ENCODE measurements at places on chromosomes 13 and 19. TPM values are rescaled to one million over a fixed set of nuclear protein-coding genes. Genes with fewer than 3 reads are reported as not detected.

The ETV2 gene
- 0.52 TPM for total RNA-seq

- no peak for DNase-seq
Measured at GRCh38 chr13:80558074-80558473, 217.1 kb upstream of the SPRY2 start.

GRCh38 chr13:101144808-101145419 lies 271.4 kb downstream of the NALCN start:
- no peak for DNase-seq

DNA sequence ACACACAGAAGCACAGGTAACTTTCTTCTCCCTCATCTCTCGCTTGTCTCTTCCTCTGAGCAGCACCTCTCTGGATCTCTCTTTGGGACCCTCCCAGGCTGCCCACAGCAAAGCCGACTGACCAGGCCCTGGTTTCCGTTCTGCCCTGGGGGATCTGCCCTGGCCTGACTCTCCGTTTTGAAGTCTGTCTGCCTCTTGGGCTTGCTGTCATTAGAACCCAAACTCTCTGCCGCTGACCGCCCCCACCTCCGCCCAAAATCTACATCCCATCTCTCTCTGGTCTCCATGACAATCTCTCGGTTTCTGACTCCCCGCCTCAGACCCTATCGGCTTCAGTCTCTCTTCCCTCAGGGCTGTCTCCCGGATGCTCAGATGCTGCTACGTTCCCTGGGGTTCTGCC lies 6.9 kb downstream of the KCNC3 start:
- DNase-seq: no peak

DNA sequence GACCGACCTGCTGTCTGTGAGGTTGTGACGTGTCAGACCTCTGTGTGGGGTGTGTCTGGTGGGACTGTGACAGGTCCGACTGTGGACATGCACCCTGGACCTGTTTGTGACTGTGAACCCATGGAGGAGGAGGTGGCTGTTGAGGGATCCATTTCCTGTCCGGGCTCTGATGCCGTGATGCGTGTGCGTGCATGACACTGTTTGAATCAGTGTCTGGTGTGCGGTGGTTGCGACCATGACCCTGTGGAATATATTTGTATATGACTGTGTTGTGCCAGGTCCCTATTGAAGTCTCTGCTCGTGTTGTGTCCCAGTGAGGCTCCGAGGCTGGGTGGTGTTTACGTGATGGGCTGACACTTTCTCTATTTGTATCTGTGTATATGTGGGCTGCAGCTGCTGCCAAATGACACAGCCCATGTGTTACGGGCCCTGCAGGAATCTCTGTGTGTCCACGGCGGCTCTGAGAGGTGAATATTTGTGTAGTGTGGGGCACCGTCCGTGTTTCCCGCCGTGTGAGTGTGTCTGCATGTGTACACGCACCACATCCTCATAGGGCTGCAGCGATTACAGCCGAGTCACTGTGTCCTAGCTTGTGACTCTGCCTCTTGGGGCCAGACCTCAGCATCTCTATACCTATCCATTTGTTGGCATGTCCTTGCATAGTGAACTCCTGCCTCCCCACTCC lies 18.3 kb downstream of the CCDC97 start:
- DNase-seq: no peak

DNA sequence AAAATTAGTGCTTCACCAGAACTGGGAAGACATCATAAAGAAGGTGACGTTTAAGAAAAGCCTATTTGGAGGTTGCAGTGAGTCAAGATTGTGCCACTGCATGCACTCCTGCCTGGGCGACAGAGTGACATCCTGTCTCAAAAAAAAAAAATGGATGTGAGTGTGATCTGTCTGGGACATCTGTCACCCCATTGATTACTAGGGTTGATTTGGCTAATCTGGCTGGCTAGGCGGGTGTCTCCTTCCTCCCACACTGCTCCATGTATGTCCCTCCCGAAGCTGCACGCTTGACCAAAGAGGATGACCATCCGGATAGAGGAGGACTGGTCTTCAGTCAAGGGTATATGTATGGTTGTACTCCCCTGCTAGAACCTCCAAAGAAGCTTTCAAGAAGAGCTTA lies 2.6 kb downstream of the GTF2F2 start:
- DNase-seq: no peak

GRCh38 chr19:19749908-19750841 lies 17.3 kb upstream of the ZNF14 start:
- no peak for DNase-seq
